ENCODE measurements at places on chromosomes 5 and 9. TPM values are rescaled to one million over a fixed set of nuclear protein-coding genes. Genes with fewer than 3 reads are reported as not detected.

The ZFP62 gene
- 27.9 TPM for total RNA-seq

The MEGF9 gene
- total RNA-seq: 3.4 TPM

The EIF4E1B gene
- not detected for total RNA-seq

The SLC9A3 gene
- total RNA-seq: 2.0 TPM

DNA sequence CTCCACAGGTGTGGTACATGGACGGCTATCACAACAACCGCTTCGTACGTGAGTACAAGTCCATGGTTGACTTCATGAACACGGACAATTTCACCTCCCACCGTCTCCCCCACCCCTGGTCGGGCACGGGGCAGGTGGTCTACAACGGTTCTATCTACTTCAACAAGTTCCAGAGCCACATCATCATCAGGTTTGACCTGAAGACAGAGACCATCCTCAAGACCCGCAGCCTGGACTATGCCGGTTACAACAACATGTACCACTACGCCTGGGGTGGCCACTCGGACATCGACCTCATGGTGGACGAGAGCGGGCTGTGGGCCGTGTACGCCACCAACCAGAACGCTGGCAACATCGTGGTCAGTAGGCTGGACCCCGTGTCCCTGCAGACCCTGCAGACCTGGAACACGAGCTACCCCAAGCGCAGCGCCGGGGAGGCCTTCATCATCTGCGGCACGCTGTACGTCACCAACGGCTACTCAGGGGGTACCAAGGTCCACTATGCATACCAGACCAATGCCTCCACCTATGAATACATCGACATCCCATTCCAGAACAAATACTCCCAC lies 32.1 kb downstream of the OLFM1 start:
- DNase-seq: no peak

DNA sequence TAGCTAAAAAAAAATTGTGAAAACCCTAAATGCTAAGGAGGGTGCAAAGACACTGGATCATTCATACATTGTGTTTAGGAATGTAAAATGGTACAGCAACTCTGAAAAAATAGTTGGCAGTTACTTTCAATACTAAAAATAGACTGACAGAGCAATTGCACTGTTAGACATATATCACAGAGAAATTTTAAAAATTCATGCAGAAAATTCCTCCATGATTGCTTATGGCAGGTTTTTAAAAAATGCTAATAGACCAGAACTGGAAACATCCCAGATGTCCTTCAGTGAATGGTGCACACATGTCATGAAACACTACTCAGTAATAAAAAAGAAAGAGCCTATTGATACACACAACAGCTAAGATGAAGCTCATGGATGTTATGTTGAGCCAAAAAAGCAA lies 349.8 kb upstream of the DAB2 start:
- no peak for DNase-seq

DNA sequence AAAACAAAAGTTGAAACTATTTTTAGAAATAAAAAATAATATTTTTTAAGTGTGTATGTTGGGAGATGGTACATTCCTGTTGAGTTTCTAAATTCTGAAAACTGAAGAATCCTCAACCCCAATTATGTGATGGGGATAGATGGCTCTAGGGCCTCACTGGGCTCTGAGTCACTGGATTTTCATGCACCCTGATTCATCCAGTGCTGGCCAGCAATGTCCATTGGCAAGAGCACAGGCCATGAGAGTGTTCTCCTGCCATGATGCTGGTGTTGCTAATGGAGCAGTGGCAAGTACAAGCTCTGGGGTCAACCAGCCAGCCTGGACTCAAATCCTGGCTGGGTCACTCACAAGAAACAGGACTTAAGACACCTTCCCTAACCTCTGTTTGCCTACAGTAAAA lies 23.3 kb downstream of the SMIM23 start:
- no peak for DNase-seq

All from activated naive CD4-positive, alpha-beta T cell treated with anti-CD3 and anti-CD28 coated beads, Interleukin-2, amount 50 U/mL, for 72 hours (primary cell).